ENCODE measurements at places on chromosomes 2 and 18.

- no peak for DNase-seq
Measured at GRCh38 chr2:2566396-2567323, 235.6 kb upstream of the MYT1L start.

- DNase-seq = peak; percentile 36
Measured at GRCh38 chr18:34977838-34978532, 63.2 kb upstream of the MAPRE2 start.

GRCh38 chr2:29579495-29580169, 341.8 kb downstream of the ALK start:
- no peak for DNase-seq

GRCh38 chr2:220847006-220847405, 725.1 kb downstream of the EPHA4 start:
- DNase-seq = no peak

DNA sequence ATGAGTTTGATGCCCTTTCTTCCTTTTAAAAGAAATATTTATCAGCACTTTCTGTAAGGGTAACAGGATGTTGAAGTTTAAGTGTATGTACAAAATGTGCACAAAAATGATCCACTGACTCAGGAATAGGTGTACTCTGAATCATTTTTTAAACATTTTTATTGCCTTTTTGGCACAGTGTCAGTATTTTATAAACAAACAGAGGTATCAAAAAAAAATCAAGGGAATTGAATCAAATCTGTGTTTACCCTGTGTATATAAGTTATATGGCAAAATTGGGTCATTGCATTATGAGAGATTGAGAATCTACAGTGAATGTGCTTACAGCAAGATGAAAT, 513.9 kb upstream of the NETO1 start:
- no peak for DNase-seq

DNA sequence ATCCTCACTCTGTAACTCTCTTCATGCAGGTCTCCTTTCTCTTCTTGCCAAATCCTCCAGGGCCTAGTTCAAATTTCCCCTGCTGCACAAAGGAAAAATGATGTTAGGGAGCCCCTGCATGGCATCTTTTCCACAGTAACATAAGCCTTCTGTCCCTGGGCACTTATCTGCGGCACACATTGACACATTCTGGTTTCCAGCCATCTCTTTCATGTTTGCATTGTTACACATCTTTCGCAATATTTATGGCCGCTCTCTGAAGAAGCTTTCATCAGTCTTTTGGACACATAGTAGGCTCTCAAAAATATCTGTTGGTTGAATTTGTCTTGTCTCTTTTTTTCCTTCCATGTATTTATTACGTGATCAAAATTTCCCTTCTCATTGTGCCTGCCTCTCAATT, 1806.1 kb upstream of the PIK3C3 start:
- no peak for DNase-seq

DNA sequence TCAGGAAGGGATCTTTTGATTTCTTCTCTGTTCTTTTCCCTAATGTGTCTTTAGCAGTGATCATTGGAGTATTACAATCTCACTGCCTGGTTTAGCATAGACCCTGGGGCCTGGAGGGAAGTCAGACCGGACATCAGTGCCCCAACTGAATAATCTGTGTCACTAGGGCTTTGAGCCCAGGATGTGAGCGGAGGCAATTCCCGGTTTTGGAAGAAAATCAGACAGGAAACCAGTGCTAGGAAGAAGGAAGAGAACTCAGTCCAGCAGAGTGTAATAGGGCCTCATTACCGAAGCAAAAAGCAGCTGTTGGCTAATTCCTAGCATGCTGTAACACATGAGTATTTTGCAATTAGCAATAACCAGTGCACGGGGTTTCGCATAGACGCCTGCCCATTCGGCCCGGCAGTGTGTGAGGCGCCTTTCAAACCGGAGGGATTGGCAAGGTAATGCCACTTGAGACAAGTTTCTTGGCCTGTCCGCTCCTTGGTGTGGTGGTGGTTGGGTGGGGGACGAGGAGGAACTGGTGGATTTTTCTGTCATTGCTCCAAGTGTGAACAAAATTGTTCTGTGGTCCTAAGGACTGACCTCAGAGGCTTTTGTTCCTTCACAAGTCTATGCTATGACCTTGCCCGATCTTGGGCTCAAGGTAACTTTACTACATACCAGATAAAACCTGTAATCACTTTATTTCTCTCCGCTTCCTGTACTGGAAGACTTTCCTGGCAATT, 2.8 kb downstream of the FOSL2 start:
- peak; percentile 94 for DNase-seq
